ENCODE measurements at places on chromosomes 5 and 9.

- DNase-seq: no peak
These were observed 46.7 kb downstream of the FNBP1 start for GRCh38 chr9:129996161-129996830.

DNA sequence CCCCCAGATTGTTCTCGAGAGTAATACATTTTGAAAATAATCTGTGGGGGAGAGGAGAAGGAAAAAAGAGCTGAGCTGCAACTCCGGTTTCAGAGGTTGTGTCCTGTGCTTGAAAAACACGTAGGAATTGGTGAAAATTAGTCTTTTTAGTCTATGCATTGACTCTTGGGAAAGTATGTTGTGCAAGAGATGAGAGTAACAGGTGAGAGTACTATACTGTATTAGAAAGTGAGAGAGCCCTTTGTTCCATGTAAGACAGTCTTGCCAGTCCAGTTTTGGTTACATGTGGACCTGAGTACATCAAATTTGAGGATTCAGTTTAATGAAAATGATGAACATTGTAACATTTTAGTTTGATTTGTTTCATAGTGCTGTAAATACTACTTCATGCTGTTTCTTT, 27.8 kb downstream of the ERBIN start:
- no peak for DNase-seq

DNA sequence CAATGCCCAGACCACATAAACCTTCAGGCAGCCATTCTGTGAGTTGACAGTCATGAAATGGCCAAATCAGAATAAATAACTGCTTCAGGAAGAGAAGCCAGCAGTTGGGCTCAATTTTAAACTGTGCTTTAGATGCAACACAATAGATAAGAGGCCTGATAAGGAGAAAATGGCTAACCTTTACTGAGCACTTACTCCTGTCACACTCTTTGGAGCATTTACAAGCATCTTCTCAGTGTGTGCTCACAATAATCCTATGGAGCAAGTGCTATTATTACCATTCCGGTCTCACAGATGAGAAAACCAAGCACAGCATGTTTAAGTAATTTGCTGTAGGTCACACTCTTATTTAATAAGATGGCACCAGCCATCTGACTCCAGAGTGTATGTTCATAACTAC, 11.5 kb upstream of the SH3RF2 start:
- DNase-seq: no peak

DNA sequence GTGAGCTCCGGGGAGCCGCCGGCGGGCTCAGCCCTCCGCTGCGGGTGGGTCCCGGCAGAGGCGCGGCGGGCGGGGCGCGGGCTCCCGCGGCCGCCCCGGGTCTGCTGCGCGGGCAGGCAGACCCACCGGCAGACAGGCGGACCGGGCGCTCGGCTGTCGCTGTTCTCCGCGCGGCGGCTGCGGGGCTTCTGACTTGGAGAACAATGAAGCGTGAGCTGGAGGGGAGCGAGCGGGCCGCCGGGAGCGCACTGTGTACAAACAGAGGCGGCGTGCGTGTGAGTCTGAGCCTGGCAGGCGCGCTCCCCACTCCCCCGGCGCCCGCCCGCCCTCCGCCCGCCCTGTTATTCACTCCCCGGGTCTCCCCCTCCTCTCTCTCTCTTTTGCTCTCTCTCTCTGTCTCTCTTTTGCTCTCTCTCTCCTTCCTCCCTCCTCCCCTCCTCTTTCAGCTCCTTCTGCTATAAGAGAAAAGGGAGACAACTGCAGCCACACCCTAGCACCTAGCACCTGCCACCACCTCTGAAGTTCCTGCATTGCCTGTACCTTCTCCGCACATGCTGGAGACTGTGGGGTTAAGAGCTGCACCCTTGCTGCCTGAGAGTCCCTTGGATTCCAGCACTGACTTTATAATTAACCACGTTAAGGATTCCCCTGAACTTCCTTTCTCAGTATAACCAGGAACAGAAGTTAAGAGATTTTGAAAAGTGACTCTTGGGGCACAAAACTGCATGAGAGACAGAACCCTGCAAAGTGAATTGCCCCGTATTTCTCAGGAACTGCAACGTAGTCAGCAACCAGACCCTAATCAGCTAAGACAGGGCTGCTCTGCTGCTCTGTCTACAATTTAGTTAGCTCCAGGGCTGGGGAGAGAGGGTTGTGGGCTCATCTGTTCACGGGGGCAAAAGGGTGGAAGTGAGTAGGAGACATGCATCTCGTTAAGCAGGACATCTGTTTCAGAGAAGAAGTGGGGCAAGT, at the start of gene EDIL3:
EDIL3 (minus strand) TSS at position 277 of the 972 bp plus-strand sequence. CDS start 506 bp downstream, outside the sequence.
- DNase-seq: no peak

- DNase-seq: peak; percentile 82
These were observed 106.6 kb upstream of the PITX1 start for GRCh38 chr5:135140446-135141204.

DNA sequence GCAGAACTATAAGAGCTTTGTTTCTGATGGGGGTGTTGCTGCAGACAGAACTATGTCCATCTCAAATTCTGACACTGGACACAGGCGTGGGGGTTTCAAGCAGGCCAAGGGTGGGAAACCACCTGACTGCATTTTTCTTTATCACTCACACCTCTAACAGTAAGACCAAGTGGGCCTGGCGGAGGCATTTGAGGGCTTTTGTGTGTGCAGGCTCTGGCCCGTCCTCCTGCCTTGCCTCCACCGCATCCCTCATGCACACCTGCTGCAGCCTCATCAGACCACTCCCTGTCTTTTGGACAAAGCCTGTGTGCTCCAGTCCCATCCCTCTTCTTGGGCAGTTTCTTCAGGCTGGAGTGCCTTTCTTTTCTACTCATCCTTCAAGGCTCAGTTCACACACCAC, 7.9 kb downstream of the OR13J1 start:
- no peak for DNase-seq

DNA sequence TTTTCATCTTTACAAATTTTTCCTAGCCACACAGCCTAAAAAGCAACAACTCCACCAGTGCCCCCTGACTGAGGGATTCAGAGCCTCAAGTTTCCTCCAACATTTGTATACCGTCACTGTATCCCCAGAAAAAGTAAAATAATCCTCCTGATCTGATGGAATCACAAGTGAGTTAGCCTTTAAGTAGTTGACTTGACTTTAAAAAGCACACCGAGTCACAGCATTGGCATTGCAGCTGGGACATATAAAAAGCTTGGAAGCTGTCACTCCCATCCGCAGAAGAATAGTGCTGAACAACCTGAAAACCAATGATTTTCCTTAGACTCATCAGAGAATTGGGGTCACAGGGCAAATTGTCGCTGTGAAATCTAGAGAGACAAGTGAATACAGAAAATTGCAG, 41.6 kb upstream of the FBN2 start:
- no peak for DNase-seq

GRCh38 chr9:113393281-113393680, 7.8 kb downstream of the ALAD start:
- no peak for DNase-seq

DNA sequence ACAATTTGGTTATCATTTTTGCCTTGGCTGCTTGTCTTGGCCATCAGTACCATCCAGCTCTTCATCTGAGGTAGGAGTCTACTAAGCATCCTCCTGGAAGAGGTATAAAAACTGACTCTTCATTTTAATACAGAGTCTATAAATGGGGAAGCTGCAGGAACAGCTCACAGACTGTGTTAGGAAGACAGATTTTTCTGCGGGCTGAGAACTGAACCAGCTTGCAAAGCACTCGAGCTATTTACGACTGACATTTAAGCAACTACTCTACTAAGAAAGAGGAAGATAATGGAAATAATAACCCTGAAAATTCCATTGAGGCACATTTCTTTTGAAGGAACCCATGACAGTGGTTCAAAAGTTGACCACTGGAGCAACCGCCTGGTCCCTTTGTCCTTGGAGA, 314.5 kb upstream of the RFX3 start:
- DNase-seq: no peak

- peak; percentile 52 for DNase-seq
These were observed 1.9 kb upstream of the RIC1 start for GRCh38 chr9:5626727-5627634.

- no peak for DNase-seq
These were observed 2.1 kb downstream of the NR4A3 start for GRCh38 chr9:99823681-99824377.

Data from AG04449 (cell line).